ENCODE measurements at places on chromosomes 16 and 17.

DNA sequence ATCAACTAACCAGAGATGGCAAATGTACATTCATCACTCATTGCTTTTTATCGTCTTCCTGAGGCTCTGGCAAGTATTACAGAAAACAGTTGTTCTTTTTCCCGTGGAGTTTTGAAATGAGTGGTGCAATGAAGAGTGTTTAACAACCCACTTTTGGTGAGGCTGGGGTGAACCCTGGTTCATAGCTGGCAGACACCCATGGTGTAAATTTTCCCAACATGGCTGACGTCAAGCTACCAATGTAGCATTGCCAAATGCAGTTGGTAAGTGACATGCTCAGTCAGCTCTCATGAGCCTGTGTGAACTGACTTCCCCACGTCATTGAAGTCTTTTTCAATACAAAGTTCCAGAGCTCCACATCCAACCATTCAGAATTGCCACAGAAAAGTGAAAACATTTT, 386.2 kb downstream of the TMEM114 start:
- DNase-seq: no peak

- DNase-seq: no peak
Observed at GRCh38 chr17:72421128-72422092, 300.6 kb downstream of the SOX9 start.

GRCh38 chr17:60141111-60142018, 8.4 kb upstream of the CA4 start:
- DNase-seq: no peak

GRCh38 chr17:39271546-39271945, 45.8 kb upstream of the STAC2 start:
- DNase-seq: no peak

GRCh38 chr17:82222816-82223215, 6.0 kb upstream of the SLC16A3 start:
- no peak for DNase-seq

- no peak for DNase-seq
Observed at GRCh38 chr16:86181526-86181925, 282.6 kb downstream of the IRF8 start.

DNA sequence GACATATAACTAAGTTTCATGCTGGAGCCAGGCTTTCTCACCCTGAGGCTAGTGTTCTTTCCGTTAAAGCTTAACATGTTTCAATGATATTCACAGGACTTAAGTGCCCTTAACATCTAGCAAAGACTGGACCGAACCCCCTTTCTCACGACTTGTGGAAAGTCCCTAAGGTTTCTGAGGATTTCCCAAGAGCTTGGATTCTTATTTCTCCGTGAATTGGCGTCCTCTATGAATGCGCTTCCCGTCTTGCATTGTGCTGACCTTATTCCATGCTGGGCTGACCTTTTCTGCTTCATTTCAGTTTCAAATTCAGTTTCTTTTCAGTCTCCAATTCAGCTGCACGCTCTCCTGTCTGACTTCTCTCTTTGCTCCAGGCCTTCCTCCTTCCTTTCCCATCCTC, 206.4 kb downstream of the HS3ST3A1 start:
- DNase-seq: no peak

GRCh38 chr16:78987666-78988065, 612.9 kb downstream of the MAF start:
- no peak for DNase-seq

DNA sequence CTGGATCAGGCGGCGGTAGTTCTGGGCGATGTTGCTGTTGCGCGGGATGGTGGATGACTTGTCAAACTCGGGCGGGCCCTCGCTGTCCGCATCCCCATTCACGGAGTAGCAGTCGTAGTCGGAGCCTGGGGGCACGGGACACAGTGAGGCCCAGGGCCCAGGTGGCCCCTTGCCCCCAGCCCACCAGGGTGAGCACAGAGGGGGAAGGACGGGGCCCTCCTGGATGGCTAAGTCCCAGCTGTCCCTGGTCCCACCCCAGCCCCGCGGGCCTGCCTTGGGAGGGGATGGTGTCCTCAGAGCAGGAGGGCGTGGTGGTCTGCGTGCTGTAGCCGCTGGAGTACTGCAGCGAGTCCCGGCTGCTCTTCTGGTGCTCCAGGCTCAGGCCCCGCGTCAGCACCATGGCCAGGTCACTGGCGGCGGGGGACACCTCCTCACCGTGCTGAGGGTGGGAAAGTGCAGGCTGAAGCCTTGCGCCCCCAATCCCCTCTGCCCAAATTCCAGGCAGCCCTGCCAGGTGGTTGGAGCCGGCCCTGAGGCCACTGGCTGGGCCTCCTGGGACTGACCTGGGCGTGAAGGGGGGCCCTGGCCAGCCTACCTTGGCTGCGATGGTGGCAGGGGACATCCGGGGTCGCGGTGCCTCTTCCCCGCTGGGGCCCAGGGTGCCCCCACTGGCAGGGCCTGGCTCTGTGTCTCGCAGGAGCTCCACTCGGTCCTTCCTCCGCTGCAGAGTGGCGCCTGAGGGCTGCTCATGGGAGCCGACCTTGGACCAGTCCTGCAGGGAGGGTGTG, 18.2 kb downstream of the IL34 start:
- no peak for DNase-seq

DNA sequence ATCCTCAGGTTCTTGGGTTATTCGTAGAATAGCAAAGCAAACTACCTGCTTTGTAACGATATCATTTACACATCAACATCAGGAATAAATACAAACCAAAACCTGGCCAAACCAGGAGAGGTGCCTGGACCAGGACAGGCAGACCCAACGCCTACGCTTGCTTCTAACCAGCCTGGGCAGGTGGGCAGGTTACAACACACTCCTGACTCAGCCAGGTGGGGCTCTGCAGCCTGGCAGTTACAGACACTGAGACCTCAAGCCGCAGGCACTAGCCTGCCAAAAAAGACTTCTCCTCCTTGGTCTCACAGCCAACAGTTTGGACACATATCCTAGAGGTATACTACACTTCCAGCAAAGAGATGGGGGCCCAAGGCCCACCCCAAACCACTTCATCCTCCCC, 14.0 kb downstream of the ANKRD11 start:
- no peak for DNase-seq

DNA sequence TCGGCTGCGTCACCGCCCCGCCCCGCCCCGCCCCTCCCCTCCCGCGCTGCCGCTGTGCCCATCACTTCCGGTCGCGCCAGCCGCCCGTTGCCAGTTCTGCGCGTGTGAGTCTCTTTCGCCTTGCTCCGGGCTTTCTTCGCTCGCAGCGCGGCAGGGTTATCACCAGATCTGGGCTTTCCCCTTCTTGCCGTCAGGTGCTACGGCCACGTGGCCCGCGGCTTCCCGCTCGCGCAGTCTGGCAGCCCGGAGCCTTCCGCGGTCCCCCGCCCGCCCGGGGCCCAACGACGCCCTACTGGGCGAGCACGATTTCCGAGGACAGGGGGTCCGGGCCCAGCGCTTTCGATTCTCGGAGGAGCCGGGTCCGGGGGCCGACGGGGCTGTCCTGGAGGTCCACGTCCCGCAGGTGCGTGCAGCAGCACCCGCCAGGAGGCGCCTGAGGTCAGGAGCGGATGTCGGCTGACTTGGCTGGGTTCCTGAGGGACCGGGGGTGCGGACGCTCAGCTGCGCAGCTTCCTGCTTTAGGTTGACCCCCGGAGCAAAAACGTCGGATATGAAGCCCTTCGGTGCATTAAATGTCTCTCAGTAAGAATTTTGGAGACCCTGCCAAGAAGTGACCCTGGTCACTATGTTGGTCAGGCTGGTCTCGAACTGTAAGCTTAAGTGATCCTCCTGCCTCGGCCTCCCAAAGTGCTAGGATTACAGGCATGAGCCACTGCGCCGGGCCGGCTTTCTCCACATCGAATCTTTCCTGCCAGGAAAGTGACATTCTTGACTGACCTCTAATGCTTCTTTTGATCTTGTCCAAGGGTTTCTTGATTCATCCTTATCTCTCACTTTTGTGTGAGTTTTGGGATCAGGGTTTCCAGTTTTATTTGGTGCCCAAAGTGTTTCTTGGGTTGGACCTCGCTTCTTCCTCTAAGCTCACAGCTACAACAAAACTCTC, at the start of gene METTL23:
METTL23 (plus strand) TSS at position 64 of the 943 bp plus-strand sequence. CDS start 2,872 bp downstream, outside the sequence.
- no peak for DNase-seq

GRCh38 chr17:15654886-15655561, 29.1 kb downstream of the TRIM16 start:
- DNase-seq: no peak

- DNase-seq: no peak
Observed at GRCh38 chr17:61551255-61551742, 39.7 kb downstream of the NACA2 start.

GRCh38 chr17:8572764-8573163, 57.8 kb downstream of the MYH10 start:
- DNase-seq: no peak

GRCh38 chr16:82082543-82083244, 47.6 kb downstream of the HSD17B2 start:
- DNase-seq: no peak

DNA sequence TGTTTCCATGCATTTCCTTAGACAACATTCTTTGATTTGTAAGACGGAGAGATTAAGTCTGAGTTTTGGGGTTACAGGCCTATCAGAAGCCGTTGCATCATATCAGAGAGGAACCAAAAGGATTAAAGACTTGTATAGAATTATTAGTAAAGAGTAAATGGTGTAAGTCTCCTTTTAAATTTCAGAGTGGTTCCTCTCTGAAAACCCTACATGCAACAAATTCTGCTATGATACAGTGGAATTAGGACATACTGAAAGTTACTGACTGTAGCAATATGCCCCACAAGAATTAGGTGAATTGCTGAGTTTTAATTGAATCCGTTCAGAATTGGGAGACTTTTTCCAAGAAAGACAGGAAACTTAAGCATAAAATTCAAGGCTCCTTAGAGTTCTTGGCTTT, 221.6 kb downstream of the FTO start:
- no peak for DNase-seq

- DNase-seq: no peak
Observed at GRCh38 chr17:4248504-4249277, 15.1 kb downstream of the ANKFY1 start.

- no peak for DNase-seq
Observed at GRCh38 chr16:58661199-58661830, 23.3 kb downstream of the SLC38A7 start.

- DNase-seq: no peak
Observed at GRCh38 chr17:14590459-14591250, 289.8 kb downstream of the HS3ST3B1 start.

DNA sequence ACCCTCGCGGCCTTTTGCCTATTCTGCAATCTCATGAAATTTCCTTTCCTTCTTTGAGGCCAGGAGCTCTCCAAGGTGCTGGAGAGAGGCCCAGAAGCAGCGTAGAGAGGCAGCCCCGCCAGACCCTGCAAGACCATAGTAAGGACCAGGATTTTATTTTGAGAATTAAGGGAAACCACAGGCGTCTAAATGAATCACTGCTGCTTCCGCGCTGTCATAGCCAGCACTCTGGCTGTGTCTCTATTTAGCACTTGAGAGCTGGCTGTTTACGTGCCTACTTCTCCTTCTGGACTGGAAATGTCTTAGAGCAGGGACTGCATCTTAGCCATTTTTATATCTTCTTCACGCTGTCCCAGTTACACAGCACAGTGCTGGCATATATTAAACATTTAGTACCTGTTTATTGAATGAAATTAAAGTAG, 37.6 kb upstream of the PIRT start:
- DNase-seq: no peak

GRCh38 chr17:60442271-60443173, 20.2 kb downstream of the CHCT1 start:
- DNase-seq: no peak

DNA sequence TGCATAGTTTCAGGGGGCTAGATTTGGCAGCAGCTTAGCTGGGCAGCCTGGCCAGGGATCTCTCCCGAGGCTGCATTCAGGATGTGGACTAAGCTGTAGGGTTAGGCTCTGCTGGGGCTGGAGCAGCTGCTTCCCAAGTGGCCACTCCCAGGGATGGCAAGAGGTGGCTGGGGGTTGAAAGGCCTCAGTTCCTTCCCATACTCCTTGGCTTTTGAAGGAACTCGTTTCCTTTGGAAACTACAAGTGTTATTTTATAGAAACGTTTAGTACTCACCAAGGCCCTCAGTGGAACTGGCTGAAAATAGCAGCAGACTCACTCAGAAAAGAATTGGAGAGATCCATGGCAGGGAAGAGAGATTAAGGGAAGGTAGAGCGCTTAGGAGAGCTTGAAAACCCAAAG, 76.4 kb downstream of the WWP2 start:
- no peak for DNase-seq

GRCh38 chr17:46035112-46035818, 36.2 kb downstream of the STH start:
- no peak for DNase-seq

- DNase-seq: no peak
Observed at GRCh38 chr17:43768382-43768781, 9.8 kb upstream of the SOST start.

GRCh38 chr17:77478281-77478680, 337.5 kb downstream of the SEC14L1 start:
- no peak for DNase-seq

GRCh38 chr17:2237950-2238349, 65.6 kb downstream of the SMG6 start:
- DNase-seq: no peak
